ENCODE measurements at places on chromosomes 4 and X. TPM values are rescaled to one million over a fixed set of nuclear protein-coding genes. Genes with fewer than 3 reads are reported as not detected.

The C4orf50 gene
- total RNA-seq: 0.07 TPM

The MAGEB1 gene
- total RNA-seq: not detected

The SPANXA2 gene
- total RNA-seq: not detected

The F8A3 gene
- 12.8 TPM for total RNA-seq

The LONRF3 gene
- total RNA-seq: 1.7 TPM

The IL21 gene
- total RNA-seq: 0.52 TPM

The CFAP47 gene
- total RNA-seq: not detected

The SLC25A6 gene
- 476 TPM for total RNA-seq

The GPR173 gene
- total RNA-seq: 0.70 TPM

The CTAG2 gene
- not detected for total RNA-seq

The YIPF6 gene
- total RNA-seq: 14.3 TPM

The DGAT2L6 gene
- total RNA-seq: not detected

The JCHAIN gene
- total RNA-seq: not detected

The IL15 gene
- total RNA-seq: 2.3 TPM

The CRMP1 gene
- total RNA-seq: not detected

The CSAG1 gene
- total RNA-seq: not detected

GRCh38 chrX:108221301-108221864 lies 129.8 kb downstream of the ATG4A start:
- no peaks in the 10 kb centered on the region for H3K36me3 ChIP-seq
- DNase-seq: no peak
- H3K4me1 ChIP-seq: peaks cover 3% of the 10 kb centered on the region
- no peak overlapping the region for H3K4me3 ChIP-seq

DNA sequence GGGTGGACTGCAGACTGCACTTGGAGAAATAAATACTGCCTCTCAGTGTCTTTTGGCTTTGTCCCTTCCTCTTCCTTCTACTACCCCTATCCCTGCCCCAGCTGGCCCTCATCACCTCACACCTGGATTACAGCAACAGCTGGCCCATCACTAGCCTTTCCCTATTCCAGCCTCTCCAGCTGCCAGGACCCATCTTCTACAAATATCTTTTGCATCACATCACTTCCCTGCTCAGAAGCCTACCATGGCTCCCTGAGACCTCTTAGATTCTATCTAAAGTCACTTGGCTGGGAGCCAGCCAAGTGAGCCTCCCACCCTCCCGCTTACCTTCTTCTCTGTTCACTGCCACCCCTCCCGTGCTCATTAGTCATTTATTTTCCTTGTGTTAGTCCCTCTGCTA lies 66.8 kb downstream of the TSC22D3 start:
- no peak overlapping the region for H3K4me3 ChIP-seq
- H3K27ac ChIP-seq: no peak overlapping the region
- DNase-seq: no peak
- no peaks in the 10 kb centered on the region for H3K27me3 ChIP-seq

- no peak overlapping the region for H3K27ac ChIP-seq
- no peak for DNase-seq
- H3K4me3 ChIP-seq: no peak overlapping the region
Measured at GRCh38 chr4:172950990-172951389, 217.6 kb upstream of the GALNT7 start.

GRCh38 chr4:77715414-77716290 lies 103.5 kb downstream of the CNOT6L start:
- peak overlapping the region; percentile 20 for H3K4me3 ChIP-seq
- peaks cover 45% of the 10 kb centered on the region for H3K4me1 ChIP-seq
- peaks cover 52% of the 10 kb centered on the region for H3K36me3 ChIP-seq
- no peaks in the 10 kb centered on the region for H3K27me3 ChIP-seq

- peaks cover 10% of the 10 kb centered on the region for H3K27me3 ChIP-seq
- no peak overlapping the region for H3K27ac ChIP-seq
- DNase-seq: no peak
- no peak overlapping the region for H3K4me3 ChIP-seq
Measured at GRCh38 chr4:47639531-47639930, 154.5 kb downstream of the ATP10D start.

- no peak overlapping the region for H3K4me3 ChIP-seq
- no peak overlapping the region for H3K27ac ChIP-seq
- H3K36me3 ChIP-seq: no peaks in the 10 kb centered on the region
- no peaks in the 10 kb centered on the region for H3K4me1 ChIP-seq
Measured at GRCh38 chr4:110540581-110540980, 64.6 kb downstream of the ENPEP start.

GRCh38 chr4:3832536-3833220 lies 66.5 kb downstream of the ADRA2C start:
- no peak overlapping the region for H3K27ac ChIP-seq
- peaks cover 22% of the 10 kb centered on the region for H3K27me3 ChIP-seq
- H3K4me3 ChIP-seq: no peak overlapping the region
- H3K4me1 ChIP-seq: no peaks in the 10 kb centered on the region
- no peaks in the 10 kb centered on the region for H3K36me3 ChIP-seq

- H3K4me3 ChIP-seq: no peak overlapping the region
- H3K27me3 ChIP-seq: peaks cover 6% of the 10 kb centered on the region
- H3K27ac ChIP-seq: no peak overlapping the region
- H3K36me3 ChIP-seq: no peaks in the 10 kb centered on the region
Measured at GRCh38 chr4:139852612-139853269, 187.1 kb downstream of the MGST2 start.

DNA sequence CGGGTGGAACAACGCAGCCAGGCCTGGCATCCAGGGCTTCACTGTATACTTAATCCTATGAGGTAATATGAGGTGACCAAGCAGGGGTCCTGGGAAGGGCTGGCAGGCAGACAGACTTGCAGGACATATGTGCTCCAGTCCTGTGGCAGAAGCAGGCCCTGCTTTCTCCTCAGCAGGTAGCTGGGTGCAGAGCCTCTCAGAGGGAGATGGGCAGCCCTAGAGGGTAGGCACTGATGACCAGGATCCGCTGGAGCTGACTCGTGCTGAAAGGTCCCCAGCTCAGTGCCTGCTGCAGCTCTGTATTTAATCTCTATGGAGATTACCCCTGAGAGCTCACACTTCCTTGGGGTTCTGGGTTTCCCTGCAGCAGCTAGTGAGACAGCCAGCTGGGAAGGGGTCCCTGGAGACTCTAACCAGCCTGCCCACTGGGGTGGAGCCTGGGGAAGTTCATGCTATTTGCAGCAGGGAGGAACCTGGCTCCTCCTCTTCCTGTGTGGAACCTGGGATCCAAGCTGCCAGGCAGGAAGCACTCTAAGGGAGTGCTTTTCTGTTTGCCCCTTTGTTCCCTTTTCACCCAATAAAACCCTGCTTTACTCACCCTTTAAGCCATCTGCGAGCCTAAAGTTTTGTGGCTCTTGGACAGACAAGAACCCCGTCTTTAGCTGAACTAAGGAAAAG lies 339.2 kb downstream of the DCAF12L2 start:
- no peaks in the 10 kb centered on the region for H3K27me3 ChIP-seq
- DNase-seq: no peak
- H3K36me3 ChIP-seq: no peaks in the 10 kb centered on the region
- H3K27ac ChIP-seq: no peak overlapping the region
- H3K4me3 ChIP-seq: no peak overlapping the region
- H3K4me1 ChIP-seq: no peaks in the 10 kb centered on the region

DNA sequence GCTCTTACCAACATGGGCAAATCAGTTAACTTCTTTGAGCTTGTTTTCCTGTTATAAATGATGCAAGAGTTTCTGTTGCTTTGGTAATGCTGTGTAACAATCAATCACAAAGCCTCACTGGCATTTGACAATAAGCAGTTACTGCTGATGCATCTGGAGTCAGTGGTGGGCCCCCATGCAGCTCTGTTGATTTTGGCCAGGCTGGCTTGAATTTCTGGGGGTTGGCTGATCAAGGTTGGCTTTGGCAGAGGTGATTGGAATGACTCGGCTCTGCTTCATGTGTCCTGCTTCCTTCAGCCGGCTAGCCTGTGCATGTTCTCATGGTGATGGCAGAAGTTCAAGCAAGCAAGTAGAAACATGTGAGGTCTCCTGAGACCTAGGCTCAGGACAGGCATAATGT lies 90.4 kb downstream of the PHEX start:
- no peaks in the 10 kb centered on the region for H3K27me3 ChIP-seq
- DNase-seq: no peak
- no peak overlapping the region for H3K4me3 ChIP-seq
- H3K4me1 ChIP-seq: peaks cover 4% of the 10 kb centered on the region
- H3K27ac ChIP-seq: no peak overlapping the region
- peaks cover 14% of the 10 kb centered on the region for H3K36me3 ChIP-seq

GRCh38 chr4:44725166-44725565 lies 1.2 kb downstream of the GNPDA2 start:
- no peaks in the 10 kb centered on the region for H3K27me3 ChIP-seq
- H3K36me3 ChIP-seq: peaks cover 7% of the 10 kb centered on the region
- peak overlapping the region; percentile 92 for H3K27ac ChIP-seq
- peak overlapping the region; percentile 91 for H3K4me3 ChIP-seq
- DNase-seq: no peak

GRCh38 chr4:1245481-1246051 lies 3.4 kb downstream of the CTBP1 start:
- H3K27me3 ChIP-seq: no peaks in the 10 kb centered on the region
- DNase-seq: no peak
- peaks cover 51% of the 10 kb centered on the region for H3K4me1 ChIP-seq

DNA sequence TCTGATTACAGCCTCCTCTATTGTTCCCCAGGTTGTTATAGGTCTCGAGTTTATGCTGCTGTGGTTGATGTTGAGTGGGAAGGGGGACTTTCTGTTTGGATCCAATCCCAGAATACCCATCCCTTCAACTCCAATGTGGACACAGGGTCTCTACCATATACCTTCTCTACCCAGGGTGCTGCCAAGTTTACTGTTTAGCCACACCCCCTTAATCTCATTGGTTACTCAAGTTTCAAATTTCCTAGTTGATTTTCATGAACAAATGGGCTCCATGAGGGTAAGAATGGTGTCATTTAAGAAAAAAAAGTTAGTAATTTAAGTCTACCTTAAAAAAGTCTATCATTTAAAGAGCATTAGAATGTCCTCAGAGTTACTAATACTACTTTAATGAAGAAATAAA lies 3.6 kb upstream of the SPP1 start:
- peaks cover 7% of the 10 kb centered on the region for H3K4me1 ChIP-seq
- H3K4me3 ChIP-seq: no peak overlapping the region
- H3K27ac ChIP-seq: no peak overlapping the region
- H3K36me3 ChIP-seq: no peaks in the 10 kb centered on the region
- no peak for DNase-seq
- H3K27me3 ChIP-seq: peaks cover 28% of the 10 kb centered on the region

GRCh38 chr4:78846258-78846657 lies 70.1 kb downstream of the BMP2K start:
- DNase-seq: no peak
- H3K27ac ChIP-seq: no peak overlapping the region

DNA sequence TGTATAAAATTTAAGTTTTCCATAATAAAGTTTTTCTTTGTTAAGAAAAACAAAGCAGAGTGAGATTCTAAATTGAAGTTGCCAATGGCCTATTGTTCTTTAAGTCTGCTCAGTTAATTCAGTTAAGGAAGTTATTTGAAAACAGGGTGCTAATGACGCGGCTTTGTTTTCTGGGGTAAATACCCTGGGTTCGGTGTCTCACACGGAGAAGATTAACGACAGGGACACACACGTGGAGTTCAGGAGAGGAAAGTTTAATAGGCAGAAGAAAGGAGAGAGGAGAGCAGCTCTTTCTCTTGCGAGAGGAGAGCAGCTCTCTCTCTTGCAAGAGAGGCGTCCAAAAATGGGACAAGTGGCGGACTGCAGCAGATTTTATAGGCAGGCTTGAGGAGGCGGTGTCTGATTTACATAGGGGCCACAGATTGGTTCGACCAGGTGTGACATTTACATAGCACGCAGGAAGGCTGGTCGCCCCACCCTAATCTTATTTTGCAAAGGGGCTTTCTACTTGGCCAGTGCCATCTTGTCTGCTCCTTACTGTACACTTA lies 9.6 kb downstream of the CA5B start:
- DNase-seq: no peak
- no peak overlapping the region for H3K4me3 ChIP-seq
- H3K27me3 ChIP-seq: no peaks in the 10 kb centered on the region

GRCh38 chr4:119523399-119523798 lies 105.2 kb downstream of the PDE5A start:
- H3K4me3 ChIP-seq: no peak overlapping the region
- H3K4me1 ChIP-seq: no peaks in the 10 kb centered on the region
- peaks cover 9% of the 10 kb centered on the region for H3K36me3 ChIP-seq
- H3K27me3 ChIP-seq: no peaks in the 10 kb centered on the region
- DNase-seq: no peak

- peaks cover 6% of the 10 kb centered on the region for H3K36me3 ChIP-seq
- no peaks in the 10 kb centered on the region for H3K27me3 ChIP-seq
- no peak overlapping the region for H3K27ac ChIP-seq
- H3K4me1 ChIP-seq: no peaks in the 10 kb centered on the region
- H3K4me3 ChIP-seq: no peak overlapping the region
- DNase-seq: no peak
Measured at GRCh38 chrX:134764202-134764785, 106.0 kb upstream of the PLAC1 start.

- H3K4me1 ChIP-seq: peaks cover 10% of the 10 kb centered on the region
- no peaks in the 10 kb centered on the region for H3K36me3 ChIP-seq
- no peak overlapping the region for H3K4me3 ChIP-seq
- H3K27ac ChIP-seq: peak overlapping the region; percentile 5
- no peak for DNase-seq
Measured at GRCh38 chrX:68868902-68869800, 40.3 kb downstream of the EFNB1 start.

GRCh38 chr4:5500165-5500564 lies 208.2 kb downstream of the EVC2 start:
- H3K36me3 ChIP-seq: no peaks in the 10 kb centered on the region
- no peaks in the 10 kb centered on the region for H3K4me1 ChIP-seq
- H3K27ac ChIP-seq: no peak overlapping the region
- no peak for DNase-seq
- no peaks in the 10 kb centered on the region for H3K27me3 ChIP-seq

DNA sequence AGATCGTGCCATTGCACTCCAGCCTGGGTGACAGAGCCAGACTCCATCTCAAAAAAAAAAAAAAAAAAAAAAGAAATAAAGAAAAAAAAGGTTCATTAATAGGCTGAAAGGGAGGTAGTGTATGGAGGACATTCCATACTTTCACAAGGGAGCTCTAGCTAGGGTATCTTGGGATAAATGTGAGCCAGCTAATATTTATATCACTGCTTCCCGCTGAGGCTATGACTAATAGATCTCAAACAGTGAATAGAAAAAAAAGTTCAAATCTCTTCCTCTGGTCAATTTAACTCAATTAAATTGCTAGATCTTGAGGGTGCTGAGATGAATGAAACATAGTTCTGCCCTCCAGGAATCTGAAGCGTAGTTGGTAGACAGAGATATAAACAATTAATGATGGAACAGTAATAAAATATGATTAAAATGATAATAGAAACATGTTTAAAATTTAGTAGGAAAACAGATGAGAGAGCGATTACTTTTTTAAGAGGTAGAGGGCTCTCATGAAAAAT lies 55.7 kb upstream of the SHISA3 start:
- no peak overlapping the region for H3K27ac ChIP-seq
- peaks cover 1% of the 10 kb centered on the region for H3K27me3 ChIP-seq
- no peak overlapping the region for H3K4me3 ChIP-seq
- DNase-seq: no peak
- no peaks in the 10 kb centered on the region for H3K36me3 ChIP-seq

GRCh38 chr4:134024251-134024650 lies 177.3 kb downstream of the PABPC4L start:
- no peak for DNase-seq
- H3K27ac ChIP-seq: no peak overlapping the region
- no peaks in the 10 kb centered on the region for H3K4me1 ChIP-seq
- no peaks in the 10 kb centered on the region for H3K27me3 ChIP-seq
- H3K4me3 ChIP-seq: no peak overlapping the region
